ENCODE measurements at places on chromosomes 3 and 15.

- DNase-seq: no peak
Observed at GRCh38 chr15:49637857-49638256, 17.0 kb downstream of the DTWD1 start.

DNA sequence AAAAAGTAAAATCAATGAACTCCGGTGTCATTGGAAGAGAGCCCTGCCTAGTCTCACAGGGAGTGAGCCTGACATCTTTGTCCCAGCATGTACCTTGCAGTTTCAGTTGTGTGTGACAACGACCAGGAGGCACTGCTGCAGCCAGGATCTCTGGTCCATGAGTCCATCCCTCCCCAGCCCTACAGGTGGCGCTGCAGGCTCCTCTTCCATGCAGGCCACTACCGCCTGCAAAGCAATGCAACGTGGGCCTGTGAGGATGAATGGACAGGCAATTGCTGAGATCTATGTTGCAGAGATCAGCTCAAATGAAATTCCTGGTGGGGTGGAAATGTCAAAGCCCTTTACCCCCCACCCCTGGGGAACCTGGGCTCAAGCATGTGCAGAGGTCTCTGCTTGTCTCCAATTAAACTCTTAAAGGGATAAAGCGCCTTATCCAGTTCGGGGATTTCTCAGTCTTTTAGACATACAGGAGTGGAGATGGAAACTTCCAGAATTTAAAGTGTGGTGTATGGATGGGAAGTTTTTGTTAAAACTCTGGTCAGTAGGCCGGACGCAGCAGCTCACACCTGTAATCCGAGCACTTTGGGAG is 35.8 kb downstream of the TKT start:
- peak; percentile 90 for DNase-seq

GRCh38 chr3:47315069-47315647 is 32.4 kb downstream of the KLHL18 start:
- no peak for DNase-seq

DNA sequence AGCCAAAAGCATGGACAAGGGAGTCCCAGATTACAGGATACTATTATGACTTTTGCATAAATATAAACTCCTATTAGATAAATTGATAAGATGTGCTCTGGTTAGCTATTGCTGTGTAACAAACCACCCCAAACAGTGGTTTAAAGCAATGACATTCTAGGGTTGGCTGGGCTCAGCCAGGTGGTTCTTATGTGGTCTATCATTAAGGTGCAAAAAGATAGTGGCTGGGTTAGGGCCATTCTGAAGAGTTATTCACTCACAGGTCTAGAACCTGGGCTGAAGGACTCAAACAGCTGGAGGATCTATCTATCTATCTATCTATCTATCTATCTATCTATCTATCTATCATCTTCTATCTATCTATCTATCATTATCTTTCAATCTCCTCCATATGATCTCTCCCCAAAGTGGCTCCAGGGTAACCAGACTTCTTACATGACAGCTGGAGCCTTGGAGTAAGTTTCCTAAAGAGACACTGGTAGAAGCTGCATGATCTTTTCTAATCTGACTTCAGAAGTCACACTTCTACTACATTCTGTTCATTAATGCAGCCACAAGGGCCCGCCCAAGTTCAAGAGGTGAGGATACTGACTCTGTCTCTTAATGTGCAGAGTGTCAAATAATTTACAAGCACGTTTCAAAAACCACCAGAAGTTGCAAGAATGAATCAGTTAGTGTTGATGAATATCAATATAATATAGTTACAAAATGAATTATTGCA is 74.9 kb upstream of the XCR1 start:
- peak; percentile 45 for DNase-seq

DNA sequence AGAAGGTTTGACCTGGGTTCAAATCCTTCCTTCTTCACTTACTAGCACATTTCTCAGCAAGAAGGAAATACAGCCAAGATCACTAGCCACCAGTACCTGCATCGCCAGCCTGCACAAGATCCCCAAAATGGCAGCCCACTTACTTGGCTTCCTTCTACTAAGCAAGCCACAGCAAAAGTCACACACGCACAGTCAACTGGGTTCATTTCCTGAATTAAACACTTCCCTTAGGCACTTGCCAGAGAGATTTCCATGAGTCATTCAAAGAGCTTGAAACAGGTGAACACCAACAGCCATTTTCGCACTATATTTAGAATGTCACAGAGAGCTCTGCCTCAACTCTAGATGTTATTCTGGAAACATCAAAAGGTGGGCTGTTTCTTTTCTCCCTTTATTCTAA is 42.6 kb downstream of the MGLL start:
- peak; percentile 32 for DNase-seq

DNA sequence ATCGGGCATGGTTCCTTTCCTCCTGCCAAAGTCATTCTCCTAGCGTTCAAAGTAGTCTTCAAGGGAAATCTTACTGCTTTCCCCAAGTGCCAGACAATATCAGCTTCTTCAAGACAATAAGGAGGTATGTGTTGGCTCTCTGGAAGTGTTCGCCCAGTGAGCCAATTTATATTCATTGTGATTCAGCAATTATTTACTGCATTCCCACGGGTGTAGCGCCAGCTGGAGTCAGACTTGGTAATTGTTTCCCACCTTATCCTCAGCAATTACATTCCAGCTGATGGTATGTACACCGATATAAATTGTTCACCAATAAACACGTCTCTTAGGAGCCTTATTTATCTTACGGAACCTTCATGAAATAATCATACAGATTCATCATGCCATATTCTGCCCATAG is 103.6 kb upstream of the CTNNB1 start:
- DNase-seq: no peak

DNA sequence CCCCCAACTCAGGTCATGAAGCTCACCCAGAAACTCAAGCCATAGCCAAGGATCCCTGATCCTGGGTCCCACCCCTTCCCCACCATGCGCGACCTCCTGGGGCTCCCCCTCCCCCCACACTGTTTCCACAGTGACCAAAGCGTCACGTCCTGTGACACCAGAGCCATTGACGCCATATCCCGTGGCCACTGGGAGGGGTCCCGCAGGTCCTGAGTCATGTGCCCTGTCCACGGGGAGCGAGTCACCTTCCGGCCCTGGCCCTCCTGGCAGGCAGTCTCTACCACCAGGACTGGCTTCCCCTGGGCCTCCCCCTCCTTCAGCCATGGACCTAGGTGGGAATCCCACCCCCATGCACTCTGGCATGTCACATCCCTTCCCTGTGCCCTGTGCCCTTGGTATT is 15.6 kb downstream of the SEMA3F start:
- DNase-seq: no peak

- peak; percentile 17 for DNase-seq
Observed at GRCh38 chr3:170470063-170471016, 51.7 kb downstream of the CLDN11 start.

GRCh38 chr15:56831467-56832005 is 86.9 kb upstream of the TCF12 start:
- no peak for DNase-seq

DNA sequence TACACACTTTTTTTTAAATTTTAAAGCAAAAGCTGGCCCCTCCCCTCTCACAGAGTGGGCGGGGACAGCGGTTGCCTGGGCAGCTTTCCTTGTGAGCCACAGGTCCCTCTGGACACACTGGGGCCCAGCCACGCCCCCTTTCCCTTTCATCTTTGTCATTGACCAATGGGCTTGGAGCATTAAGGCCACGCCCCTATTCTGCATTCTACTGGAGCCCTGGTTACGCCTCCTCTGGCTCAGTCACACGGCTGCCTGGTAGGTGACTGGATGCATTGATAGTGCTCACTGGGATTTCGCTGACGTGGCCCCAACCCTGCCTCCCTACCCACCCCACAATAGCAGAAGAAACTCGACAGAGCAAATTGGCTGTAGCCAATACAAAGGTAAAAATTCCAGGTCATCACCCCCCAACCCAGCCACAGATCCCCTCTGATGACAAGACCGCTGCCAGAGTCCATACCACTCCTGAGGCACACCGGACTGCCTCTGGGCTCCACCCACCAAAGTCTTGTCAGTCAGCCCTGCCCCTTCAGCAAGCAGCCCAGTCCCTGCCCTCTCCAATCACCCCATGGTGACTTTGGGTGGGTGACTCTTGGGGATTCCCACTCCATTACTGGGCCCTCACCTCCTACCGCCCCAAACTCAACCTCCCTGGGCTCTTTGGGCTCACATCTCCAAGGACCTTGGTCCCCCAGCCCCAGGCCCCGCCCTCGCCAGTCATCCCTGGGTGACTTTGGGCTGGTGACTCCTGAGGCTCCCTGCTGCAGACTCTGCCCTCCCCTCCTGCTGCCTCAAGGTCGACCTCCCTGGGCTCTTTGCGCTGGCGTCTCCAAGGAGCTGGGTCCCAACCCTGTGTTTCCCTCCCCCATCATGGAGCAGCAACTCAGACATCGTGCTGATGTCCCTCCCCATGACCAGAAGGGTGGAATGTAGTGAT is 112.2 kb upstream of the FAN1 start:
- DNase-seq: peak; percentile 28

DNA sequence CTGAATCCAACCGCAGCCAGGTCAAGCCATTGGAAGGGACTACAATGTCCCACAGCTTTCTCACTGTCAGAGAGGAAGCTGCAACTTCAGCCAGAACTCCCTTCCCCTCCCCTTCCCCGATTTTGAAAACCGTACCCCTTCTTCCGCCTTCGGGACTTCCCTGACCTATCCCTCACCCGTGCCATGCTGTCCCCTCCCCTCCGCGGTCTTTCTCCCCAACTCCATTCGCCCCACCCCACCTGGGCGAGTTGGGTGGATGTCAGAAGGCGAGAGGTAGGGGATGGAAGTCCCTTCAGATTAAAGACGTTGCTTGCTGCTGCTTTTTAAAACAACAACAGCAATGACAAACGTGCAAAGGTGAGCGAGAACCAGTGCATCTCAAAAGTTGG is 723 bp downstream of the CPNE4 start:
- no peak for DNase-seq

DNA sequence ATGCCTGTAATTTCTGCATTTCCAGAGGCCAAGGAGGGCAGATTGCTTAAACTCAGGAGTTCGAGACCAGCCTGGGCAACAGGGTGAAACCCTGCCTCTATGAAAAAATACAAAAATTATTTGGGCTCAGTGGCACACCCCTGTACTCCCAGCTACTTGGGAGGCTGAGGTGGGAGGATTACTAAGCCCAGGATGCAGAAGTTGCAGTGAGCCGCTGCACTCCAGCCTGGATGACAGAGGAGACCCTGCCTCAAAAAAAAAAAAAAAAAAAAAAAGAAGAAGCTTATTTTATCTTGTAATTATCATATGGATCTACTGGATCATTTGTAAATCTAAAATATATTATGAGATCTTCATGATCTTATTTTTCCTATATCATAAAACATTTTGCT is 84.1 kb downstream of the PPCDC start:
- no peak for DNase-seq

- no peak for DNase-seq
Observed at GRCh38 chr3:128560768-128561167, 67.8 kb upstream of the GATA2 start.

DNA sequence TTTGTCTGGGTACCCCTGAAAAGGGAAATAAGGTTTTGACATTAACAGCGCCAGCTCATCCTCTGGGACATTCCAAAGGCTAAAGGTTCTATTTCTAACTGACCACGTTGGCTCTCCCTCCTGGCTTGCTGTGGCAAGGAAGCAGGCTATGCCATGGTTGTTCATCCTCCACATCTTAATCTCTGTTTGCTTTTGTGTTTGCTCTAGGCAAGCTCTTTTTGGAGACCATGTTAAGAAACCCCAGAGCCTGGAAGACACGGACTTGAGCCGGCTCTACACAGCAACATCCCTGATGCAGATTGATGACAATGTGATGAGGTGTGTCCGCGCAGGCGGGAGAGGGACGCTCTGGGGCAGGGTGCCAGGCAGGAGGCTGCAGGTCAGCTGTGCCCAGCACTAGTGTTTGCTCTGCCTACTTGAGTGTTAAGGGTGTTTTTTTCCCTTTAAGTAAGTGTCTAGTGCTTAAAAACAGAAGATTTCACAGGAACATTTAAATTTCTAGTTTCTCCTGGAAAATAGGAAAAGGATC is 33.3 kb downstream of the RLBP1 start:
- no peak for DNase-seq

DNA sequence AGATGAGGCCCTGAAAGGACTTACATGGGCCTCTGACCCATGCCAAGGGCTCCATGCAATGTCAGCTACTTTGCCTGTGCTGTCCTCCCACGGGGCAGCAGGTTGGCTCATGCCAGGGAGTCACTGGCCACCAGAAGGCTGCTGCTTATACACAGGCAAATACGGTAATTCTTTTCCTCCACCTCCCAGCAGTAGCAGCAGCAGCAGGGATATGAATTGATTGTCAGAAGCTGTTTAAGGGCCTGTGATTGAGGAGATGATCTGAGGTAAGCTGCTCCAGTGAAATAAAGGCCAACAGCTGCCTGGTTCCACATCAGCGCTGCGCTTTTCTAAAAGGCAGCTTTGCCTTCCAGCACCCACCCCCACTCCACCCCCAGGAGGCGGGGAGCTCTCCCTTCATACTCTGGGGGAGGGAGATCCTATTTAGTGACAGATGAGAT is 250.5 kb downstream of the SHQ1 start:
- no peak for DNase-seq
